Activated CD8-positive, alpha-beta memory T cell treated with anti-CD3 and anti-CD28 coated beads for 24 hours (primary cell): ENCODE measurements at places on chromosomes 16 and 17.
A peak's percentile ranks its signal among the peaks of the same experiment; 100 is the strongest.

DNA sequence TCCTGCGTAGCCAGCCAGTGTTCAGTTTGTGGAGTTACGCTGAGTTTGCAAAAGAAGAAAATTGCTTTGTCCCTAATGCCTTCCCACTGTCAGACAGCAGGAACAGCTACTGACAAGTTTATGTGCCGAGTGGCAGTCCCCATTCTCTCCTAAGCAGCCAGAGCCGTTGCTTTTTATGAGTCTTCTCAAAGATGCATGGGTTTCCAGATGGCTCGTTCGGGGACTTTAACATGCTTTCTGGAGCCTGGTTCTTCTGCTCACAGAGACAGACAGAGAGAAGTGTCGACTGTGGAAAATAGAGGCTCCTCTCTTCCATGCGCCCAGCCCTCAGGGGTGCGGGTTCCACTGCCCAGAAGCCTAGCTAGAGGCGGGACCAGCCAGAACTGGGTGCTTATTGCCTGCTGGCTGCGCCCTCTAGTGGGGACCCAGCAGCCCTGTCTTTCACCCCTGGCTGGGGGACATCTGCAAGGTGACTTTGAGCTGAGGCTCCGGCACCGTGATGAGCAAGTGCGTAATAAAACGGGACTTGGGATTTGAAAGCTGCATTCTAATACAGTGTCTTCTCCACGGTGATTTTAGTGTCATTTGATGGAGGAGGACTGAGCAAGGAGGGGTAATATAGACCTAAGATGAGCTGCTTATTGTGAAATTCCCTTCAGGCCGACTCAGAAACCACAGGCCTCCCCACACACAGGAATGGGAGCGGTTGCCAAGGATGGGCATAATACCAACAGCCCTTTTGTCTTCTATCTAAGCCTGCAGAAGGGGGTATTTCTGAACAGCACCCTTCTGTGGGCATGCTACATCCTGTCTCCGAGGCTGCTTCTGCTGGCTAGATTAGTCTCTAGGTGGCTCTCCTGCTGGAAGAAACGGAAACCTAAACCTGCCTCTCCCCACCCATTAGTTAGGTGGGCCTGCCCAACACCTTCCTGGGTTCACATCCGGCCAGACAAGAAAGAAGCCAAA lies 73.1 kb downstream of the CCDC182 start:
- peak; percentile 86 for DNase-seq

DNA sequence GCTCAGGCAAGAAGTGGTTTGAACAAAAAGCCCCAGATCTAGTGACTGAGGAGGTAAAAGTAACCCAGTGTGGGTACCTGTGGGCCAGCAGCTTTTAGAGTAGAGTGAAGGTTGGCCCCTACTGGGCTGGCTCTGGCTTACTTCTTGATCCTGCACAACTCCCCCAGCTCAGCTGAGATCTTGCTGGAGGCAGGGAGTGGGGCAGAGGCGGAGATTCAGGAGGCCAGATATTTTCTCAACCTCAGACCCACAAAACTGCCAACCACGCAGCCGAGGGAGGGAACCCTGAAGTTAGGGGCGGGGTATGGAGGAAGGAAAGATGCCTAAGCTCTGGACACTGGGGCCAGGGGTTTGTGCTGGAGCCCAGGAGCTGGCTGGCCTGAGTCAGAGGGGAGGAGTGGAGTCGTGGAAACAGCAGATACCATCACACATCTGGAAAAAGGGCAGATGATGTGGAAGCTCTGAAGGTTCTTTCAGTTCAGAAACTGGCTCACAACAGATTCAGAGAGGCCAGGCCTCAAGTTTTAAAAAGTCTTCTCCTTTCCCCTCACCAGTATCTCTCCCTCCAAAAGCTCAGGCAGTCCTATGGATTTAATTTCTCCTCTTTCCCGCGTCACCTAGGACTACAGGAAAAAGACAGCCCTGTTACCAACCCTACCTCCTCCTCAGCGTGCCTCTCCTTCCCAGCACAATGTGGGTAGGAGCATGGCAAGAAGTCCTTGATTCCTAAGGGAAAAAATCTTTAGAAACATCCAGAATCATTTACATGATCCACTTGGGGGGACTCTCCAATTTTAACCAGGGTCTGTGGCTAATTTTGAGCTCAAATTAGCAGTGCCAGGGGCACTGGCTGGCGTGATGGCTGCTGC lies 48.1 kb downstream of the MYO18A start:
- DNase-seq: no peak

DNA sequence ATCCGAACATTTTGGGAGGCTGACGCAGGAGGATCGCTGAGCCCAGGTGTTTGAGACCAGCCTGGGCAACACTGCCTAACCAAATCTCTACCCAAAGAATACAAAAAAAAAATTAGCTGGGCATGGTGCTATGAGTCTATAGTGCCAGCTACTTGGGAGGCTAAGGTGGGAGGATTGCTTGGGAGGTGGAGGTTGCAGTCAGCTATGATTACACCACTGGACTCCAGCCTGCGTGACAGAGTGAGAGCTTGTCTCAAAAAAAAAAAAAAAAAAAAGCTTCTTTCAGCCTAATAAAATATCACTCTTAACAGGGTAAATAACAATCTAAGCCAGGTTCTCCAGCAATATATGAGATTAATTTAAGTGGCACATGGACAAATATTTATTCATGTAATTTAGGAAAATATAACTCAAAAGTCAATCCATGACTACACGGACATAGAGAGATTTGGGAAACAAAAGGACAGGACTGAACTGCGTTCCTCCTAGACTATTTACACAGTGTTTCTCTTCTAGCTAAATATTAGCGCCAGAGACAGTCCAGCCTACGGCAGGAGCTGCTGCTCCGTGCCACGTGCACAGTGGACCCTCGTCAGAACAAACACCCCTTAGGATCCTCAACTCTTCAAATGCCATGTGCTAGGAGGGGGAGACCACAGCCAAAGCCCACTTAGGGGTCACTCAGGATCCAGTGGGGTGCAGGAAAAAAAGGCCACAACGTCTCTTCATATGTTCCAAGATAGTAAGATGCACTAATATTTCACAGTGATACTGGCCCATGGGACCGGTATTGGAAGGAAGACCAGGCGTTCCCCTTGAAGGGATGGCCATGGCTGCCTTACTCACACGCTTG lies 8.7 kb downstream of the USP36 start:
- no peak for DNase-seq

GRCh38 chr17:62591333-62591732 lies 36.1 kb upstream of the MRC2 start:
- DNase-seq: no peak

DNA sequence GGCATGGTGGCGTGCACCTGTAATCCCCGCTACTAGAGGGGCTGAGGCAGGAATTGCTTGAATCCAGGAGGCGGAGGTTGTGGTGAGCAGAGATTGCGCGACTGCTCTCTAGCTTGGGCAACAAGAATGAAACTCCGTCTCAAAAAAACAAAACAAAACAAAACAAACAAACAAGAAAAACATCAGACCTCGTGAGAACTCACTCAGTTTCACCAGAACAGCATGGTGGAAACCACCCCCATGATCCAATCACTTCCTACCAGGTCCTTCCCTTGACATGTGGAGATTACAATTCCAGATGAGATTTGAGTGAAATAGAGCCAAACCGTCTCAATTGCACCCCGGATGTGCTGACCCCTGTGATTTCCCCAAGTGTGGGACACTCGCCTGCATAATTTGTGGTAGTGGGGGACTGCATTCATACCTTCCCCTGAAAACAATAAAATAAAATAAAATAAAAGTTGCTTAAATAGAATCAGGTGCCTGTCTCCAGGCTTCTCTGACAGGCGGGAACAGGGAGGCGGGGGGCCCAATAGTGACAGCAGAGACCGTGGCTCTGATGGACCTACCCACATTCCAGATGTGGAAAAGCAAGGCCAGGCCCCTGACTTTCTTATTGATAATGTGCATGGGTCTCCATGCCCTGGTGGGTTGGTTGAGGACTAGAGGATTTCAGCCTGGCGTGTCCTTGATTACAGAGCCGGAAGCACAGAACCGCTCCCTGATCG lies 13.1 kb downstream of the ZSCAN10 start:
- no peak for DNase-seq

- no peak for DNase-seq
Observed at GRCh38 chr17:45129426-45129939, 2.8 kb downstream of the PLCD3 start.

DNA sequence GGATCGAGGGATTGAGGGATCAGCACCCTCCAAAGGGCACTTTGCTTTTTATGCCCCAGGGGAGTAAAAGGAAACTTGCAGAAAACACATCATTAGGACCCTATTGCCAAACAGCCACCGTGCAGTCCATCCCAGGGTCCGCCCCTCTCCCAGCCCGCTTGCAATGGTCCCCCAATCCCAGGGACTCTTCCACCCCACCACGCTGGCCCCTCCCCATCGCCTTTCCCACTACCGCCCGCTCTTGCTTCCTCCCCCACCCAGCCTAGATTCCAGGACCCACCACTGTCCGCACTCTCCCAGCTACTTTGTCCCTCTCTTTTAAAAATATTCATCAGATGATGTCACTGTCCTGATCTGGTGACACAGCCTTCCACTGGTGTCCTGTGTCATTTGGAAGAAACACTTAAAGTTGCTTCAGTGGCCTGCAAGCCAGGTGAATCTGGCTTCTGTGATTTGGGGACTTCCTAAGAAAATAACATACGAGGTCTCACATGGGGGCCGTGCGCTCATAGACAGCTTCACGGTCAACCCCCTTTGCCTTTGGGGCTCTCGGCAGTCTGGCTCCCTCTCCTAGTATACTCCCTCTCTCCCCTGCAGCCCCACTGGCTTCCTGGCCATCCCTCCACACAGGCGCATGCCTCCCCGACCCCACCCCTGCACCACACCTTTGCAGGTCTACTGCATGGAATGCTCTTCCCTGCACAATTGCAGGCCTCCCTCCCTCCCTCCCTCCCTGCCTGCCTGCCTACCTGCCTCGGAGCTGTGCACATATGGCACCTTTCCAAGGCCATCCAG lies 127.9 kb downstream of the RBFOX3 start:
- no peak for DNase-seq

DNA sequence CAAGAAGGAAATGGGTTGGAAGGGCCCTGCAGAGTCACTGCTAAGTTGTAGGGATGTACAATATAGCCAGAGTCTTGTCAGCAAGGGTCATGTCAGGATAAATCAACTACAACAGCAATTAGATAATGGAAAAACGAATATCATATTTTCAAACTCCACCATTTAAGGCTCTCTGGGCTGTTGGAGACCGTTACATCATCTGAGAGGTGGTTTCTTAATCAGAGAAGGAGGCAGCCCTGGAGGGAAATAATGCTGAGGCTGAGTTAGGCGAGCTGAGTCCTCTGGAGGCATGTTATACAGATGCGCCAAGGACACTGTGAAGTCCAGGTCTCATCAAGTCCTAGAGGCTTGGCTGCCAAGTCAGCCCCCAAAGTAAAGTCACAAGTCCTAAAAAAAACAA lies 30.3 kb downstream of the LYRM9 start:
- DNase-seq: no peak

DNA sequence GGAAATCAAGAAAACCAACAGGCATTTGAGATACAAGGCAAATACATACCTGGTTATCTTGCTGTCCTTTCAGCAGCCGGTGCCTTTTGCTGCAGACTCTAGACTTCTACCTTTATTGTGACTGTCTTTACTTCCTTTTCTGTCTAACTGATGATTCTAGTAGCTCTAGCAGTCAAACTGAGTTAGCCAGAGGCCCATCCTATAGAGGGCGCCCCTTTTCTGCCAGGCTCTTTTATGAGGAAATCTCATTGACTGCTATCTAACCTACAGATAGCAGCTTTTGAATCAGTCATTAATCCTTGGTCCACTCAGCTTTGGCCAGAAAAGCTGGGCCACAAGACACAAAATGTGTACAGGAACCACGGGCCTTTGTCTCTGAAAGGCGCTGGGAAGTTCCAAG lies 87.5 kb upstream of the WSB1 start:
- DNase-seq: no peak

GRCh38 chr16:77555791-77556190 lies 121.0 kb upstream of the ADAMTS18 start:
- no peak for DNase-seq

DNA sequence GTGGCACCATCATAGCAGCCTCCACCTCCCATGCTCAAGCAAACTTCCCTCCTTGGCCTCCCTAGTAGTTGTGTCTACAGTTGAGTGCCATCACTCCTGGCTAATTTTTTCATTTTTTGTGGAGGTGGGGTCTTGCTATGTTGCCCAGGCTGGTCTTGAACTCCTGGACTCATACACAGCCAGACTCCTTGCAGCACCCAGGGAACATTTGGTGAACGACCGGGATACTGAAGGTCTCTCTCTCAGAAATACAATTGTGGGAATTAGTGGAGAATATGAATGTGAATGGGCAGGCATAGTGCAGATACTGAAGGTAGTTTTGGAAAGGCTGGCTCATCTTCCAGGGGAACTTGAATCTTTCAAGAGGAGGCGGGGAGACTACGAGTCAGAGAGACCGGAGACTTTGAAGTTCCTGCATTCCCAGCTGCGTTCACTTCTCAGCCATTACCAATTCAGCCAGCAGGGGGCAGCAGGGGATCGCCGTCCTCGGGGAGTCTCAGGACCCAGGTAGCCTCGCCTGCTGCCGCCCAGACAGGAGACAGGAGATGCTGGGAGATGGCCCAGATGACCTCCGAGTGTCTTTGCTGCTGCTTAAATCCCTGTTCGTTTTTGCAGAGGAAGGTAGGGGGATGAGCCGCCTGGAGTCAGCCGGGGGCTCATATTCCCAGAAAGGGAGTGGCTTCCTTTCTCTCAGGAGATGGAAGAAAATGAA lies 68.6 kb downstream of the HAPSTR1 start:
- peak; percentile 63 for DNase-seq

DNA sequence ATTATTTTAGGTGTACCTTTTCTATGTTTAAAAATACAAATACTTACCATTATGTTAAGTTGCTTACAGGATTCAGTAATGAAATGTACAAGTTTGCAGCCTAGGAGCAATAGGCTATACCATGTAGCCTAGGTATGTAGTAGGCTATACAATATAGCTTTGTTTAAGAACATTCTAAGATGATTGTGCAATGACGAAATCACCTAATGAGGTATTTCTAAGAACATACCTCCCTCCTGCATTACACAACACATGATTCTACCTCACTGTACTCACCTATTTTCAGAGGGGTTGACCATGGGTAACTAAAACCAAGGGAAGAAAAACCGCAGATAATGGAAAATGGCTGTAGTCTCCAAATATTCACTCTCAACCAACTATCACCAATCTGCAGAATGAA lies 35.3 kb upstream of the TBC1D3K start:
- DNase-seq: no peak

DNA sequence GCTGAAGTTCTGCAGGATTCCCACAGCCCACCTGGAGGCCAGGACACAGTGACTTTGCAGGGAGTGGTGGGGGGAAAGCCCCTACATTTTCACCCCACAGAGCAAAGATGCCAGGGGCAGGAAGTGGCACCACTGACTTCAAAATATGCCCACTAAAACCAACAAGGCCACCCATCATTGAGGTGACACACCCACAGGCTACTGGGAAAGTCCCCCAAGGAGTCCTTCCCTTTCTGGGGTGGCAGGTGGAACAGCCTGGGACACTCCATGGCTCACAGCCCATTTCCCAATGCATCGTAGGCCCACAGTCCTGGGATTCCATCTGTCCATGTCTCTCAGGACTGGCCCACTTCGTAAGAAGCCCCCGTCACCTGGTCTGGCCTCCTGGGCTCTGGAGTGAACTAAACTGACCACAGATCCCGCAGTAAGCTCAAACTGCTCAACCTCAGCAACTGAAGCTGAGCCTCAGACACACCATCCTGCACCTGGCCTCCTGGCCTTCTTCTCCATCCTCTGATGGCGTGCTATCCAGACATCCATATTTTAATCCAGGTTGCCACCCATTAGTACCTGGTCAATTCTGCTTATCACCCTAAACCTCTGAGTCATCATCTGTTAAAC lies 7.5 kb upstream of the CCL1 start:
- no peak for DNase-seq
